ENCODE measurements at places on chromosomes 6 and 20.

DNA sequence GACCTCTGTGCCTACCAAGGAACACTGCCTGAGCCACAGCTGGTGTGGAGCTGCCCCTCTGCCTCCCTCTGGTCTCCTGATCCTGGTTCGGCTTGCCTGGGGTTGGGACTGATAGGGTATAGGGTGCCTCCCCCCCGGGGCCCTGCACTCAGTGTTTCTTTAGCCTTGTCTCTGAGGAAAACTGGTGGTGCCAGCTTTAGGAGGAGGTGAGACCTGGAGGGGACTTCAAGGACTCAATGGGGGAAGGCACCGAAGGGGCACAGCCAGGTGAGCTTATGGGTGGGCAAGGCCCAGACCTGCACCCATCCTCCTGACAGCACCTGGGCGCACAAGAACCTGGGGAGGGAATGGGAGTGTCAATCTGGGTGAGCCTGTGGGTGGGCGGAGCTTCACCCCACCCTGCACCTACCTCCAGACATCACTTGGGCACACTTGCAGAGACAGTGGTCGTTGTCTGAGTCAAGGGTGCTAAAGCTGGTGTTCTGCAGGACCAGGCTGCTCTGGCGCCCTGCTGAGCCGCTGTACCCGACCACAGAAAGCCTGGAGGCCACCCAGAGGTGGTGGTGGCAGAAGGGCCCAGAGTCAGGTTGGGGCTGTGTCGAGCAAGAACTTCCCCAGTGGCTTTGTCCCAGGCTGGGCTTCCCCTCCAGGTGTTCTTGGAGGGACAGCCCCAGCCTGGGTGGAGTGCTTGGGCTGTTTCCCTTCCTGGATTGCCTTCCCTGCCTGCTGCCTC, 40.5 kb downstream of the FAM110A start:
- DNase-seq = no peak

- no peak for DNase-seq
Measured at GRCh38 chr6:161134550-161135298, 139.1 kb downstream of the AGPAT4 start.

DNA sequence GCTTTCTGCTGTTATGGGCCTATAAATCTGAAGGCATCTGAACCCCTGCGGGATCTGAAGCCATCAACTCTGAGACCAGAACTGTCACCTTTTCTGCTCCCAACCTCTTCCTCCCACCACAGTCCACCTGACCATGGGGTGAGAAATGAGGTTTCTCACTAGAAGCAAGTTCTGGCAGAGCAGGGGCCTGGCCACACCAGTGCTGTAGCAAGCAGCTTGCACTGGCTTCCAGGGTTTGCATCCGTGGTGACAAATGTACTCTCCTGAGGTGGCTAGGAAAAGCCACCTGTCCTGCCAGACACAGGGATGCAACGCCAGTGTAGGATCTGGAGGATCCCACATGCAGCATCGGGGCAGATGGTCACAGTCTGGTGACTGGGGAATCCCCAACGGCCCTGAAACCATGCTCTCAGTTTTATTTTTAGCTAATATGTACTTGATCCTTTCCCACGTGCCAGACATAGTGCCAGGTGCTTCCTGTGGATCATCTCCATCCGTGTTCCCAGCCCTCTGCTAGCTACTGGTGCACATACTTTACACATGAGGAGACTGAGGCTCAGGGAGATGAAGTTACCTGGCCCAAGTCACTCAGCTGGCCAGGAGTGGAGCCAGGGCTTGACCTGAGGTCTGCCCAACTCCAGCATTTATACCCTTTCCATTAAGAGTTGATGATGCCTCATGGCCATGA, 122.1 kb upstream of the SPACA1 start:
- DNase-seq = no peak

- DNase-seq = no peak
Measured at GRCh38 chr6:90249458-90249857, 47.2 kb downstream of the BACH2 start.

DNA sequence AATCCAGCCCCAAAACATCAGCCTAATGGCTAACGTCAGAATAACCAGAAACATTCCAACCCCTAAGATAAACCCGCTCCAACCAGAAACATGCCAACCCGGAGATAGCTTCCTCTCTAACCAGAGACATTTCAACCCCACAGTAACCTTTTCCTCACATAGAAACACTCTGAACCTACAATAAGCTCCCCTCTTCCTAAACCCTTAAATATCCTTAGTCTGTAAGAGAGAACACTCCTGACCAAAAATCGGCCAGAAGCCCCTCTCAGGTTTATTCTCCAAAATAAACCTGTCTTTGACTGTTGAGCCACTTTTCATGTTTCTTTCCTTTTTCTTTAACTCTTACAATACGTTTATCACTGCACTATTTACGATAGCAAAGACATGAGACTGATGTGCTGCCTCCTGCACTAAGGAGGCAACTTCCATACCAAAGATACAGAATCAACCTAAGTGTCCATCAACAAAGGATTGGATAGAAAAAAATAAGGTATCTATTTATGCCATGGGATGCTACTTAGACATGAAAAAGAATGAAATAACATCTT, 5.0 kb upstream of the GABRR2 start:
- DNase-seq = no peak
